NCI-H69 (cell line): ENCODE measurements at places on chromosomes 1 and 21.
A peak's percentile ranks its signal among the peaks of the same experiment; 100 is the strongest.

- DNase-seq = no peak
Observed at GRCh38 chr1:153563483-153563901, 2.2 kb downstream of the S100A2 start.

GRCh38 chr1:34025675-34026074 lies 139.4 kb downstream of the CSMD2 start:
- no peak for DNase-seq

DNA sequence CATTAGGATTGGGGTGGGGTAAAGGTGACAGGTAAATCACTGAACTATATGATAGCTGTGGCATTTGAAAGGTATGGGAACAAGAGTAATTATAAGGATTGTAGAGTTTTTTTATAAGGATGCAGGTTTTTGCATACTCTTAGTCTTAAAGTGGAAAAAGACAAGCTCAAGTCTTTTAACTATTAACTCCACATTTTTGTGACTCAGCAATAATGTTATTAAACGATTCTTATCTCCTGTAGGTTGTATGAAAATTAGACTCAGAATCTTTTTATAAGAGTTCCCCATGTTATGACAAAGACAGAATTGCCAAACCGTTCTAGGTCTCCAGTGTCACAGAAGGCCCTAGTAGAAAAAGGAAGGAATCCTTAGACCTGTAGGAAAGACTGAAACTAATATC lies 49.9 kb upstream of the TTLL7 start:
- DNase-seq = no peak

DNA sequence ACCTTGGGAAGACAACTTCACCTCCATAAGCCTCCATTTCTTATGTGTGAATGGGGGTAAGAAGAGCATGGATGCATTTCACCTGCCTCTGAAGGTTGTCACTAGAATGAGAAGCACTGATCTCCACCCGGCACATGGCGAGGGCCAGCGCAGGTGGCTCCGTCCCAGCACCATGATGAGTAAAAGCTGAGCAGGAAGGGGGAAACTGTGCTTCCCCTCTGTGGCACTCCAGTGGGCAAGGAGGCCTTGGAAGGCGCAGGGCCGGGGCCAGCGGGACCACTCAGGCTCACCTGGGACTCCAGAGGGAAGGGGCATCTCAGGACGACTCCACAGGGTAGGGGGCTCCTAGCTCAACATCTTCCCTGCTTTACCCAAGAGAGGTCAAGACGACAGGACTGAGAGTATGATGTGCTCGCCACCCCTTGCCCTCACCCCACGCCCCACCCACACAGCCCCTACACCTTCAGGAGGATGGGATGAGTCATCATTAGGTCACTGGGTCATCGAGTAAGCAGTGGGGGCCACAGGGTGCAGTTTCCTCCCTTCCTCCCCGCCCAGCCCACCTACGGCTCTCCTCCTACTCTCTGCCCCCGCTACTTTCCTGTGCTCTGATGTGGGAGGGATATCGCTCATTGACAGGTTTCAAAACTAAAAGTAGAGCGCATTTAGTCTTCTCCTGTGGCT lies 112.1 kb downstream of the HIVEP3 start:
- no peak for DNase-seq

DNA sequence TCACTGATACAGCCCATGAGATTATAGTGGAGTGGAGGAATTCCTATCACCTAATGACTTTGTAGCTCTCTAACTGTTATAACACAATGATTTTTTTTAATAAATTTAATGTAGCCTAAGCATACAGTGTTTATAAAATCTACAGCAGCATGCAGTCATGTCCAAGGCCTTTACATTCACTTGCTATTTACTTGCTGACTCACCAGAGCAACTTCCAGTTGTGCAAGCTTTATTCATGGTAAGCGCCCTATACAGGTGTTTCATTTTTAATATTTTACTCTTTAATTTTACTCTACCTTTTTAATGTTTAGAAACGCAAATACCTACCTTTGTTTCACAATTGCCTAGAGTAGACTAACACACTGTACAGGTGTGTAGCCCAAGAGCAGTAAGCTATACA lies 1652.2 kb downstream of the BRINP3 start:
- DNase-seq = no peak

GRCh38 chr1:38293567-38293966 lies 247.0 kb upstream of the POU3F1 start:
- no peak for DNase-seq

- no peak for DNase-seq
Observed at GRCh38 chr1:203128716-203129500, 1.4 kb downstream of the ADORA1 start.

DNA sequence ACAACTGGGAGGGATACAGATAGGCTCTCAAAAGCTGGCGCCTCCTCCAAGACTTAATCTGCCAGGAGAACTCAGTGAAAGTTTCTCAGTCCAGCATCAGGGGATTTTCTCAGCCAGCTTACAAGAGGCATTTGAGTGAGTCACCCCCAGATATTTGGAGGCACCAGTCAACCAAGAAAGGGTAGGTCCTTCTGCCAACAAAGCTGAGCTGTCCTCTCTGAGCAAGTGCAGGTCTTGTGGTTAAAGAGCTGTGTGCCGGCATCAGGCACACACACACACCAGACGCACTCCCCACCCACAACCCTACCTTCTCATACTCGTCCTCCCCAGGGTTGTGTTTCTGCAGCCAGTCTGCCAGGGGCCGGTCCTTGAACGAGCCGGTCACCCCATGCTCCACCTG lies 27.0 kb upstream of the PPP1R15B start:
- DNase-seq = no peak

GRCh38 chr1:19770436-19771190 lies 29.1 kb downstream of the TMCO4 start:
- DNase-seq = no peak

DNA sequence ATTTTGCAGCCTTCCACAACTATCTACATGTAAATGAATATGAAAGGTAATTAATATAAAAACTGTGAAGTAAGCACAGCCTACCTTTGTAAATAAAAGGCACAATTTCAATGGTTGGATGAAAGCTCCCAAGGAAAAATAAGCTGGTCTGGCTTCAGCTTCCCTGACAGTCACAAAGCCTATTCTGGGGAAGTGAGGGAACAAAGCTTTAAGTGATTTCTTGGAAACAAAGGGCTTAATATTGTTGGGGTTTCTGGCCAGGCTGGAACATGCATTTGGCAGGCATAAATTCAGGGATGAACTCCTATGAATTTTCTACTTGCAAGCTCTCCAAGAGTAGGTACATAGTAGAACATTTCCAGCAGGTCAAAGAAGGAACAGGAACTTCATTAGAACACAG lies 17.3 kb downstream of the BCAS2 start:
- DNase-seq = no peak

DNA sequence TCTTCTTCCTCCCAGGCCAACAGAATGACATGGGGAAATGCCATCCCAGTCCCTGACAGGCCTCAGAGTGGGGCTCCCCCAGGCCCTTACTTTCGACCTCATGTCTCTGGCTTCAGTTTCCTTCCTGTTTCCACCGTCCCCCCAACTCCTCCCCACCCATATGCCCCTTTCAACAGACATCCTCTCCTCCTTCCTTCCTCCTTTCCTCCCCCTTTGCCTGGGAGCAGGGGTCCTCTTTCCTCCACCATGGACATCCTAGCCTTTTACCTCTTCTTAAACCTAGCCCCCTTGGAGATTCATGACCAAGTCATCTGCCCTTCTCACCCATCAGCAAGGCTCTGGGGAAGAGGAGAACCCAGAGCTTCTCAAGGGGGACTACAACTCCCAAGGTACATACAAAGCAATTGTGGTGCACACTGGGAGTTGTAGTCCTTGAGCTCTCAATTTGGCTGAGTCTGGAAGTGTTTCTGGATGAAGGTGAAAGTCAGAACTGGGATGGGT lies 4.0 kb downstream of the ZBTB7B start:
- peak; percentile 23 for DNase-seq

DNA sequence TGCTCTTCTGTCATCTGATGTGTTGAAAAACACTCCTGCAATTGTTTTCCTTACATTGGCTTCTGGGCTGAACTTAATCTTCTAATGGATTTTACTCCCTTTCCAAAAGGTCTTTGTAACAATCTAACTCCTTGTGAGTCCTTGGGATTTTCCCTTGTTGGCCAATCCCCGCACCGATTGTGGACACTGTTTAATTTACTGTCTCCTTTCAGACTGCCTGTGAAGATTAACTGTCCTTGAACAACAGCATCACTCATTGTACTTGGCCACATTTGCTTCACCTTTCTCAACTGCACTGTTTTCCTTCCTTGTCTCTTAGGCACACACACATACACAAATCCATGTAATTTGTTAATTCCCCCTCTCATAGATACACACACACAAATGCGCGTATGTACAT lies 120.4 kb downstream of the SPATA46 start:
- DNase-seq = no peak

DNA sequence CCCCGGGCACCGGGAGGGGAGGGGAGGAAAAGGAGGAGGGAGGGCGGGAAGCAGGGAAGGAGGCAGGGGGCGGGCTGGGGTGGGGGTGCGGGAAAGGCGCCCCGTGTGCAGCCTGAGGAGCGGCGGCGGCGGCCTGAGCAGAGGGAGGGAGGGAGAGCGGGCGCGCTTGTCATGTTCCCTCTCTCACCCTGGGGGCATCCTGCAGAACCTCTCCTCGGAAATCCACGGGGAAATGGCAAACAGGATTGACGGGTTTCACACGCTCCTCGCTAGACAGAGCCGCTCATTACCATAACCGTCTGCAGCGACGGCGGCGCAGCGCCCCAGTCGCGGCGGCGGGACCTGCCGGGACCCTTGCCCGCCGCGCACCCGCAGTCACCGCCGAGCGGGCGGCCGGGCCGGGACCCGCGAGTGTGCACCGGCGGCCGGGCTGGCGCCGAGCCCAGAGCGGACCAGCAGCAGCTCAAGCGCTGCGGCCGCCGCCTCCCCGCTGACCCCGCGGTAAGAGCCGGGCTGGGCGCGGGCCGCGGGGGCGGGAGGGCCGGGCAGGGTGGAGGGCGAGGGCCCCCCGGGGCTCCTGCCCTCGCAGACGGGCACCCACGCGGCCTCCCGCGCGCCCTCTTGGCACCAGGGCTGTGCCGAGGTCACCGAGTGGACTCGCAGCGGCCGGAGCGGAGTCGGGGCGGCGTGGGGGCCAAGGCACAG lies at the start of gene SERTAD4:
Gene SERTAD4 (plus strand): TSS at position 286 of the 705 bp plus-strand sequence. CDS start 5,165 bp downstream, outside the sequence.
- DNase-seq = peak; percentile 88

DNA sequence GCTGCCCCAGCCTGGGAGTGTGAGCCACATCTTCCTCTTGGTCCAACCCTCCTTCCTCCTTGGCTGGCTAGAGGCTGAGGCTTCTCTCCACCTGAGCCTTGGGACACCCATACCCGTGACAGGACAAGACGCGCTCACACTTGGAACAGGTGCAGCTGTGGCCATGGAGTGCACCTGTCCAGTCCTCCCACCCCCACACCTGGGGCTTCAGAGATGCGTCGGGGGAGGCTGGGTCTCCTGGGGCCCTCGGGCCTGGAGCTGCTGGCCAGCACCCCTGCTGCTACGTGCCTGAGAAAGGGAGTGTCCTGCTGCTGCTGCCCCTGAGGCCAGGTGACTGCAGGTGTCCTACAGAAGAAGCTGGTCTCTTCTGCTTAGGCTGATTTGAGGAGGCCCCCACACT lies 37.0 kb upstream of the TMEM52 start:
- DNase-seq = peak; percentile 0

DNA sequence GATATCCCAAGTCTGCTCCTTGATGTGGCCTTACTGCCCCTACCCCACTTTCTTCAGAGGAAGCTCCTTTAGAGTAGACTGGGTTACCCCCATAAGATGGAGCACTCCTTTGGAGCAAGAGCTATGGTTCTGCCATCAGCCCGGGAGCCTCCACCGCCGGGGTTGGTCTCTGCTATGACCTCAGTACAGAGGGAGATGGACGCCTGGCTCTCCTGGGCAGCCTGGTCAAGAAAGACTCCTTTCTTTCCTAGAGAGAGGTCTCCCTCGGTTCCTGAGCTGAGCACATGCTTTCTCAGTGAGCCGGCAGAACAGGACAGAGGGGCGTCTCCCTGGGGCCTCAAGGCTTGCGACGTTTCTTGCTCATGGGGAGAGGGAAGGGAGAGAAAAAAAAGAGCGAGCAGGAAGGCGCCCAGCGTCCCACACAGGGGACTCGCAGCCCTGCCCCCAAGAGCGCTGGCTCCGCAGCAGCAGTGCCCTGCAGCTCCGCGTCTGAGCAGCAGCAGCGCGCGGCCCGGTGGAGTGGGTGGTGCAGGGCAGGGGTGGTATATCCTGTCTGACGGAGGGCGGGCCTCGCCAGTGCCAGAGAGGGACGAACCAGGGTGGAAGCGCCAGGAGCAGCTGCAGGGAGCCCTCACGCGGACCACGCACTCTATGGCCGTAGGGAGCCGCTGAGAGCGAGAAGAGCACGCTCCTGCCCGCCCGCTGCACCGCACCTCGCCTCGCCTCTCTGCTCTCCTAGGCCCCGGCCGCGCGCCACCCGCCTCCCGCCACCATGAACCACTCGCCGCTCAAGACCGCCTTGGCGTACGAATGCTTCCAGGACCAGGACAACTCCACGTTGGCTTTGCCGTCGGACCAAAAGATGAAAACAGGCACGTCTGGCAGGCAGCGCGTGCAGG lies at the start of gene PKP1:
Gene PKP1 (plus strand): TSS at position 576 of the 899 bp plus-strand sequence. CDS start 197 bp downstream, at position 773.
- DNase-seq = peak; percentile 69

DNA sequence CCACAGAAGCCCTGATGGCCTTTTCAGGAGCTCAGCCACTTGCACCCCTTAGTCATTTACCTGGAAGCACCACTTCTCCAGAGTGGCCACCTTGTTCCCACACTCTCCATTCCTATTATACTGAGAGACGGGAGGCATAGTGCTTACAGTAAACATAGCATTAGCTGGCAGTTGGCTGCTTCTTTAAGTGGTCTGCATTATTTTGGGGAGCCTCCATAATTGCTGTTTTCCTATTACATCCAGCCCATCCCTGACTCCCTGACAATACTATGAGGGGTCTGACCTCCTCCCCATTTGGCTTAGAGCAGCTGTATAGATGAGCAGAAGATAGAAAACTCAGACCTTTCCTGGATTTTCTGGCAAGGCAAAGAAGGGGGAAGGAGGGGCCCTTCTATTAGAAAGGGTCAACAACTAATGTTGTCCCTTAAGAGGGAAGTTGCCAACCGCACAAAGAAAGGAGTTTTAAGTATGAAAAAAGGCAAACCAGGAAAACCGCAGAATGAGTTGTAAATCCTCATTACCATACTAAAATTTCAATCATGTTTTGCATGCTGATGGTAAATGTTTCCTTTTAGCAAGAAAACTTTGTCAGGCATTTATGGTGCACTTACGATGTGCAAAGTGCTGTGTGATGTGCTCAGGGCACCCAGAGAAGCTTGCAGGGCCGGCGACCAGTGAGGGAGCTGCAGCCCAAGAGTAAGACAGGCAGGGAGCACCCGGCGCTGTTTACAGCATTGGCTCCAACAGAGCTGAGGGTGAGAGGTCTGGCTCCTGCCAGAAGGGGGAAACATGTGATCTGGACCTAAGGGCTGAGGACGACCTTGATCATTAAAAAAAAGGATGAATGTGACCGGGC lies 167.3 kb downstream of the ZZZ3 start:
- no peak for DNase-seq

DNA sequence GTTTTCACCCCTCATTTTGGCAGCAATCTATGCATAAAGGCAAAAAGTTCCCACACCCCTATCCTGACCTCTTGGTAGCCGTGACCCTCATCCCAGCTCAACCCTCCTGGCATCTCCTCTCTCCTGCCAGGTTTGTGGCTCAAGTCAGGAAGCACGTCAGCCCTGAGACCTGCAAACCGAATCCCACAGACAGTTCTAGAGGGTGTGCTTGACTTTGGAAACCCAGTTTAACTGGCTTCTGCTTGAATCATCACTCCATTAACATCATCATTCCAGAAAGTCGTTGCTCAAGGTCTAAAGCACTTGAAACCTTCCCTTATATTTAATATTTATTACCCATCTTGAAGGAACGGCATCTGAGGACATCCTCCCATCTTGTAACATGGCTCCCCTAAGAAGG lies 133.4 kb upstream of the ERG start:
- DNase-seq = no peak
